Stimulated activated CD4-positive, alpha-beta T cell treated with anti-CD3 and anti-CD28 coated beads, Interleukin-15, amount 100 ng/mL, for 1 hour (primary cell): ENCODE measurements at places on chromosomes 4 and X.

GRCh38 chrX:110311437-110312230 lies 6.3 kb downstream of the AMMECR1 start:
- DNase-seq, result no peak

DNA sequence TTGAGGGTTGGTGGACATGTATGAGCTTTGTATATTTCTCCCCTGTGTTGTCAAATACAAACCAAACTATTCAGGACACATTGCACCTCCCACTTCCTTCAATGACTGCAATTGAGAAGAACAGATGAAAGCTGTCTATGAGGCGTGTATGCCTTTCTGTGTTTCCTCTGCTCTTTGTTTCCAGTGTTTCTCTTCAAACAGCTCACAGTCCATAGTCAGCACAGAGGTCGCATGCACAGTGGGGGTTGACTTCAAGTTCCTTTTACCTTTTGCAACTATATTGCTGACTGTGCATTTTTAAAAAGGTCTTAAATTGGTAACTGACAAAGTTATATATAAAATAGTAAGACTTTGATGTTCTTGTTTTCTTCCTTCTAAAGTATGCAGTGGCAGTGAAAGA lies 957.8 kb downstream of the C4orf33 start:
- DNase-seq, result no peak

GRCh38 chrX:47313056-47313455 lies 57.3 kb upstream of the ZNF157 start:
- no peak for DNase-seq

DNA sequence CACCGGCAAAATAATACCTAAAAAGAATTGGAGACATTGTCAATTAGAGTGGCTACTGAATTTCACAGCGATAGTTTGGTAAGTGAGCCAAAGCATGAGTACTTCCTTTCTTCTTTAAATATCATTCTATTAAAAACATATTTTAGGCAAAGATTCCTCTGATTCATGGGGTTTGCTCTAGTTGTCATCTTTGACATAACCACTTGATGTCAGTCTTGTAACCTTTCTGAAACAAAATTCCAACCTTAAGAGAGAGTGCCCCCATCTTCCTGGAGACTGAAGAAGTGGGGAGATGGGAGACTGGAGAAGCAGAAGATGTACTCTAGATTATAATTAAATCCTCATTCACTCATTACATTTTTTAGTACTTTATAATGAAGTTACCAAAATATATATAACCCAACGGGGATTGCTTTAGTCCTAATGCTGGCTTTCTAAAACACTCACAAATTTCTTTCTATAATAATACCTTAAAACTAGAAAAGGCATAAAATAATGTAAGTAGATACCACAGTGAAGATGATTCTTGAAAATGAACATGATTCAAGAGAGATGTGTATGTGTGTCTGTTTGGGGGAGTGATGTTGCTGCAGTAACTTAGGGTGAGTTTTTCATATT lies 96.4 kb downstream of the EMCN start:
- DNase-seq, result no peak

DNA sequence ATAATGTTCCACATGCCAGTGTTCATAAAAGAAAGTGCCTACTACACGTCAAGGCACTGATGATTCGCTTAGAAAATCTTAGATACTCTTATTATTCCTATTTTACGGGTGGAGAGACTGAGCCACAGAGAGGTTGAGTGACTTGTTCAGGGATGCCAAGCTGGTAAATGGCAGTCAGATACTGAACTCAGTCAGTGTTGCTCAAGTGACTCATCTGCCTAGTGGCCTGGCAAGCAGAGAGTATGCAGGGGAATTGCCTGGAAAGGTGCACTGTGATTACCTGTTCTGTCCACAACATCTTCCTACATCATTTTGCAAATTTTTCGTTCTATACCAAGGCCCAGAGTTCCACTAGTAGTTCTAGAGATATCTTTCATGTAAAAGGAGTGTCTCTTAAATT lies 68.4 kb downstream of the RAPGEF2 start:
- DNase-seq, result no peak

GRCh38 chr4:54625391-54625790 lies 32.4 kb upstream of the KIT start:
- DNase-seq, result no peak

DNA sequence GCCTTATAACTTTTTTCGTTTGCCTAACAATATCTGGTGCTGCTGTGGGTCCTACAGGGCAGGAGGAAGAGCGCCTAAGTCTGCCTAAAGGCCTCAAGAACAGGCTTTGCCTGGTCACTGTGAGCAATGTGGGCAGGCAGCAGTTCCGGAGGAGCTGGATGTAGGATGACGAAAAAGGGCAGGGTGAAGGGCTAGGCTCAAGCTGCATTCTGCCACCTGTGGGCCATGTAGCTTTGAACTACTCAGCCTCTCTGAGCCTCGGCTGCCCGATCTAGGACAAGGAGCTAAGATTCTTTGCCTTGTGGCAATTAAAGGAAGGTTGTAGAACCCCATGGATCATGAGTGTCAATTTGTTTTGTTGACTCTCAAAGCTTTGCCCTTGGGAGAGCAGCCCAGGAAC lies 57.1 kb upstream of the MAMLD1 start:
- no peak for DNase-seq

GRCh38 chr4:121217351-121217750 lies 53.2 kb upstream of the TNIP3 start:
- DNase-seq, result no peak

DNA sequence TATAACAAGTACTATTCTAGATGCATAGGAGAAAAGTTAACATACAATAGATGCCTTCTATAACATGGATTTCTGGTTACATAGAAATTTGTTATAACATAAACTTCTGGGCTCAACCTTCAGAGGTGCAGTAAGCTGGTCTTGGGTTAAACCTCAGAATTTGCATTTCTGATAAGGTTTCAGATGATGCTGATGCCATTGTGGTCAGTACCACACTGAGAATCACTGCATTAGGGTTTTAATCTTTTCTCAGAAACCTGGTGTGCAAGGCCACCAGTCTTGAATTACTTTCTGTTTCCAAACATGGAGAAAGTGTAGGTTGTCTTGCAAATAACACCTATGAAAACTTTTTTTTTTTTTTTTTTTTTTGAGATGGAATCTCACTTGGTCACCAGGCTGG lies 146.2 kb downstream of the SPOCK3 start:
- no peak for DNase-seq

GRCh38 chr4:139196462-139196861 lies 19.4 kb upstream of the ELF2 start:
- DNase-seq, result no peak
